ENCODE measurements at places on chromosomes 1 and 21.

GRCh38 chr1:61490924-61491323 is 234.0 kb downstream of the TM2D1 start:
- DNase-seq, result no peak

- no peak for DNase-seq
These were observed 79.7 kb downstream of the CACHD1 start for GRCh38 chr1:64549464-64550239.

DNA sequence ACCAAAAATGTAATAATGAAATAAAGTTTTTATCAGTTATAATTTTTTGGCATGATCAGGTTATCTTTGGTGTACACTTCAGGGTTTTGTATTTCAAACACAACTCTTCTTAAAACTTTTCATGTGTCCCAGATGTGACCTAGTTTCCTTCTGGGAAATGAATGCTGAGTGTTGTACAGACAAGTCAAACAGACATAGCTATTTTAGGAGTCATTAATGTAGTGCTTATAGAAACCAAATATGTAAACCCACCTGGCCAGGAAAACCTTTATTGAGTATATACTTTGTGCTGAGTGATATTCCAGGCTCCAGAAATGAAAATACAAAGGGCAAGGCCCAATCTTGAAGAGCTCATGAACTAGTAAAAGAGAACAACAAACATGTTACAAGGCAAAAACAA is 25.9 kb upstream of the HOOK1 start:
- no peak for DNase-seq

DNA sequence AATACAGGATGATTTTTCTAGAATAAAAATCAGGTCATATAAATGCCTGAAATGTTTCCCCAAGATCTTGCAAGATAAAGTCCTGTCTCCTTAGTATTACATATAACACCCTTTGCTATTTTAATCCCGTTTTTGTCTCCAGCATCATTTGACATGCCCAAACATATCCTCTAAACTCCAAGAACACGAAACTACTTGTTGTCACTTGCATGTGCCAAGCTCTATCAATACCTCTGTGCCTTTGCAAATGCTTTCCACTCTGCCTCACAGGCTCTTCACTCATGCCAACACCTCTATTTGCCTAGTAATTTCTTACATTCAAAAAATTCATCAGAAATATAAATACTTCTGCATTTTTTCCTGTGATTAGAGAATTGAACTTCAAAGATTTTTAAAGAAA is 37.9 kb downstream of the LRRIQ3 start:
- DNase-seq, result no peak

DNA sequence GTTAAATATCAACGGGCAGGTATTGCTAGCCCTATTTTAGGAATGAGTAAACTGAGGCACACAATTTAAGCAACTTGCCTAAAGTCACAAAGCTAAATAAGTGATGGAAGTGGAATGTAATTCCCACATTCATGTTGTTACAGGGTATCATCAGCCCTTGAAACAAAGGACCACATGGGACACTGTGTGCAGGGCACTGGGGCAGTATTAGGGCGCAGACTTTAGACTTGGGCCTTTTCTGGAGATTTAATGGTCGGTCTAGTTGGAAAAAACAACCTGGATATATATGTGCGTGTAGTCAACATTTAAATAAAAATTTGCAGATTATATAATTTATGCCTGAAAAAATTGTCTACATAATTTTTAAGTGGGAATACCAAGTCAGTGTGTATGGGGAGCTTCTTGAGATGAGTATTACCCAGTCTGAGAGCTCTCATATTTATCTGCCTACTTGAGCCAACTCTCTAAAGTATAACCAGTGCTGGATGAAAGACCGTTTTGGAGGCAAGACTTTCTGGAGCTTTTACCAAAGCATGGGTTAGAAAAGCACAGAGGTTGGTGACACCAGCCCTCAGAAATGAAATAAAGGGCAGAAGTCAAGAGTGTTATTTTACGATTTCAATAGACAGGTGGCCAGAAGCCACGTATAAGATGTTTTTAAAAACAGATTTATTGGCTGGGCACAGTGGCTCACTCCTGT is 1.6 kb downstream of the KDM1A start:
- DNase-seq, result no peak

GRCh38 chr1:30172299-30172694 is 551.1 kb downstream of the MATN1 start:
- DNase-seq, result no peak

DNA sequence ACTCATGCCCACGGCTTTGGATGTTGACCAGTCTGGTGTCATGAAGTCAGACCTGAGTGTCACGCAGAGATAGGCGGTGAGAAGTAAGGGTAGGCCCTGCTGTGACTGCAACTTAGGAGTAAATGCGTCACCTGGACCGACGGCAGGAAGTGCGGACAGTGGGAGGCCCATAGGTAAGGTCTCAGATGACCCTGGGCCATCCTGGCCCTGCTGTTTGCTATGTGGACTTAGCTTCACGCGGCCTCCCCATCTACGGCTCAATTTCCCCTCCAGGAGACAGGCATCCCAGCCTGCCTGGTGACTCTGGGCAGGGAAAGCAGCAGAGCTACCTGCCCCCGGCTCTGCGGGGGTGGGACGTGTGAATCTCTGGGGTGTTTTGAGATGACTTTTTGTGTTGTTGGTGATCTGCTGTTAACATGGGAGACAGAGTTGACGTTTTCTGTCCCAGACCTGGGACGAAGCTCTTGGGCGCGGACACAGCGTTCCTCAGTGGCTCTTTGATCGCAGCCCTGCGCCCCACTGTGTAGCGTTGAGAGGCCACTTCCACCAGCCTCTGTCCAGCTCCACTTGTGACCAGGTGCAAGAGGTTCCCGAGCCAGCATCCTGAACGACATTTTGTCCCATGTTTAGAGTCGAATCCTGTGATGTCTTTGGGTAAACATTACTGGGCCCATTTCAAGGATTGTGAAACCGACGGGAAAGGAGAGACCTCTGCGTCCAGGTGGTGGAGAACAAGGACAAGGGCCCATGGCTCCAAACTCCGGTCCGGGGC is 39.9 kb downstream of the CRYAA start:
- no peak for DNase-seq

DNA sequence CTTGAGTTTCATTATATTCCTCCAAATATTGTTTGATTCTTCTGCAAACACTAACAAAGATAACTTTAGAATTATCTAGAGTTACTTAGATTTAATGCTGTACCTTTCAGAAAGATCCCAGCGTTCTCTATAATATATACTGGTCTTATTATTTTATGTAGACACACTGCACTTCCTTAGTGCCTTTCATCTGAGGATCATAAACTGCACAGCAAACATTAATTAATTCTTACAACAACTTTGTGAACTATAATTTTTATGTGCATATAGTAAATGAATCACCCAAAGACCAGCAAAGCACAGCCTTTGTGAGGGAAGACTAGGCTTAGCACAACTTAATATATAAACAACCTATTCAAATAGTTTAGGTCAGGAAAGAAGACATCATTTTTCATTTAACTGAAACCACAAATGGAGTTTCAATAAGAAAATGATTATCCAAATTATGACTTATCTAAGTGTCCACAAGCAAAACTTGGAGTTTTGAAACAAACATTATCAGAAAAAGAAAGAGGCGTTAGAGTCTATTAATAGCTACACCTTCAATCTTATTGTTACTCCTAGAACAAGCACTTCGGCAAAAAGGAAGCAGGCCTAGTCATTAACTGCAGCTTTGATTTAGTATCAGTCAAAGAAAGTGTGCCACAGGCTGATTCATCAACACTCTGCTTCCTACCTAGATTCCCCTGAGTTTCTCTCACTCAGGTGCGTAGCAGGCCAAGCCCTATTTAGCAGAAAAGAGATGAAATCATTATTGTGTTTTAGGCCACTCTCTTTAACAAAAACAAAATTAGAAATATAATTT is 22.5 kb upstream of the RC3H1 start:
- DNase-seq, result no peak

- DNase-seq, result no peak
These were observed 587.3 kb downstream of the PTPRC start for GRCh38 chr1:199226163-199226562.

DNA sequence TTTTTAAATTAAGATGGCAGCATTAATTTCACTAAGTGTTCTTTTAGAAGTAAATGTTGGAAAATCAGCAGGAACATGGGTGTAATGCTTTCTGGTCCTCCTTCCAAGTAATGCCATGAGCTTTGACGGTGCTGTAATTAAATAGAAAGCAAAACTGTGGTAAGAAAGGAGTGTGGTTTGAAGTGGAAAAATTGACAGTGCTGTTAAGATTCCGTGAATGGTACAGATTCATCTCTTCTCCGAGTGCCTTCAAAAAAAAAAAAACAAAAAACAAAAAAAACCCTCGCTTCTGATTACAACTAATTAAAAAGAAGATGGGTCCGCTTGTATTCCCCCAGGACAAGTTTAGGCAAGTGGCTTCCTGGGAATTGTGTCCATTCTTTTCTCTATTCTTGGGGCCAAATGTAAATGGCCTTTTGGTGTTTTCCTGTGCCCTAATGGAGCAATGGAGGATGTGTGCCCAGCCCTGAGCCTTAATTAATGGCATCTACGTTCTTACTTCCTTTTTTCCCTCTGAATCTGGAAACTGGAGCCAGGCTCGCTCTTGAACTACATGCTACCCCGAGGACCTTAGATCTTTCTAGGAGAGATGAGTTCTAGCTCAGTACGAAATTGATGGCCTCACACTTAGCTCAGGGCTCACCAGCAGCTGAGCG is 5.1 kb downstream of the LMO4 start:
- DNase-seq, result no peak

DNA sequence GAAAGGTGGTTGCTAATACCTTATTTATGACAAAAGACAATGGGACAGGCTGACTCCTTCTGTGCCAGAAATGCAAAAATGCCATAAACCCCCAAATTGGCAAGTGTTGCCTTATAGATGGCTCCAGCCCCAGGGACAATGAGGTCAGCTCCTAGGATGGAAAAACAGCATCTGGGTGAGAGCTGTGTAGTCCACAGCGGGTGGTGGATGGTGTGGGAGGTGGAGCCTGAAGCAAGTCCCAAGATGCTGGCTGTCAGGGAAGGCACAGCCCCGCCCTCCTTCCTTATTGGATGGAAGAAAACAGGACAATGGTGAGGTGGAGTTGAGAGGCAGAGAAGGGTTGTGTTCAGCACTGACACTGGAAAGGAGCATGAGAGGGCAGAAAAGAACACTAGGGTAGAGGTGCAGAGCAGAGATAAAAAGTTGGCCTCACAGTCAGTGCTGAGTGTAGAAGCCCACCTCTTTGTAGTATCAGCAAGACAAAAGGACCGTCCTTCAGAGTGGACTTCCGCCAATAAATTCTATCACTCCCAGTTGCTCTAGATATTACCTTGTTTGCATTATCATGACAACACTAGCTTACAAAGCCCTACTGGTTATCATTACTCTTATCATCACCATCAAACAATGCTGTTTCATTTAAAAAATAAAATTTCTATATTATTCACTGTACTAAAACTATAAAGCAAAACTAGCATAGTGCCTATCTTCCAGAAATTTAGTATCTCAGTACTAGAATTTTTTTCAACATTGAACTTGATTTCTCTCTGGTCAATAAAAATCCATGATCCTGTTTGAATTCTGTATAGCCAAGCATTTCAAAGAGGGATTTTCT is 3.7 kb upstream of the SDE2 start:
- no peak for DNase-seq

- no peak for DNase-seq
These were observed 90.4 kb downstream of the UBE2U start for GRCh38 chr1:64293820-64294219.

- no peak for DNase-seq
These were observed 13.4 kb downstream of the LAPTM5 start for GRCh38 chr1:30744060-30744756.

DNA sequence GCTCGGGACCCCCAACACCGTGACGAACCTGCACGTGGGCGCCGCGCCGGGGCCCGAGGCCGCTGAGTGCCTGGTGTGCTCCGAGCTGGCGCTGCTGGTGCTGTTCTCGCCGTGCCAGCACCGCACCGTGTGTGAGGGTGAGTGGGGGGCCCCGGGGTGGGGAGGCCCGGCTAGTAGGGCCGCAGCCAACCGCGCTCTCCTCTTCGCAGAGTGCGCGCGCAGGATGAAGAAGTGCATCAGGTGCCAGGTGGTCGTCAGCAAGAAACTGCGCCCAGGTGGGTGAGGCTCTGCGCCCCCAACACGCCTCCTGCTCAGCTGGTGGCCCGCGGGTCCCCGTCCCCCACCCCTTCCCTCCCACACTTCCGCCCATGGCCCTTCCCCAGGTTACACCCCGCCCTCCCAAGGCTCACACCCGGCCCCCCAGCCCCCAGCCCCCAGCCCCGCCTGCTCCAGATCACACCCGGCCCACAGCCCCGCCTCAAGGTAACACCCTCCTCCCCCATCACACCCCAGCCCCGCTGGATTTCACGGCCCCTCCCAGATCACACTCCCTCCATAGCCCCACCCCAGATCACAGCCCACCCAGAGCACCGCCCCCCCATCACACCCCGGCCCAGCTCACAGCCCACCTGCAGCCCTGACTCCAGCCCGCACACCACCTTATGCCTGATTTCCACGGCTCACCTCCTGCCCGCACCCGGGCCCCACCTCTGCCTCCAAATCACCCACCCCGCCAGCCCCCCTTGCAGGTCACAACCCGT is 2.4 kb upstream of the MMP23B start:
- no peak for DNase-seq

DNA sequence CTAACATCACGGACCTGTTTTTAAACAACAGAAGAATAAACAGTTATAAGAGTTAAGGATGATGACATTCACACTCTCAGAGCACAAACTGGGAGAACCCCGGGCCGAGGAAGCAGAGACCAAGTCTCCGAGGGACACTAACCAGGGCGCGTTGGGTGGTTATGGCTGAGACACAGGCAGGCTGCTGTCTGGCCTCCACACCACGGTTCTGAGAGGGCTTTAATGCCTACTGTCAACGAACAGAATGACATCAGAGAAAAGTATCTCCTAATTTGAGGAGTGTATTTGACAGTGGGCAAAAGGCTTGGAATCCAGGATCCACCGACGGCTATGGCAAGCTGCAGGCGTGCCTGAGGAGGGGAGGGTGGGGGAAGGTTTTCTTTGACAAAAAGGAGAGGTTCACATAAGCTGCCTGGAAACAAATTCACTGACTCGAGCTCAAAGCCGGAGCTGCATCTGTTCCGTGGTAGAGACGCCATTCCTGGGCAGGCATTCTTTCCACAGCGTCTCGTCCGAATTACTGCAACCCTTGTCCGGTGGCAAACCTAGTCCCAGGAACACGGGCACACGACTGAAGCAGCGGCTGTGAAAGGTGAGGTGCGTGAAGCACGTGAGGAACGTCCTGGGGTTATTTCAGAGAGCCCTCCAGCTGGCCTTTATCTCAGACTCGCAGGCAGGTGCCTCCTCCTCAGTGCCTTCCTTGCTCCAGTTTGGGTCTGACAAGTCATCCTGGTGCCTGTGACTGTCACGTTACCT is 9.4 kb downstream of the POFUT2 start:
- DNase-seq, result no peak

GRCh38 chr1:25517476-25518394 is 25.7 kb upstream of the LDLRAP1 start:
- no peak for DNase-seq

GRCh38 chr1:111161843-111162487 is 21.9 kb downstream of the CEPT1 start:
- no peak for DNase-seq

GRCh38 chr1:7826363-7826762 is 26.5 kb downstream of the UTS2 start:
- DNase-seq, result no peak

- no peak for DNase-seq
These were observed 34.0 kb upstream of the RAP1A start for GRCh38 chr1:111585447-111586086.

Data from midbrain (tissue), 1 donor.